ENCODE measurements at places on chromosomes 12 and 14.
A peak's percentile ranks its signal among the peaks of the same experiment; 100 is the strongest.

GRCh38 chr12:104381731-104382480, 74.8 kb upstream of the CHST11 start:
- DNase-seq = peak; percentile 67

GRCh38 chr14:66596241-66596985, 88.5 kb downstream of the GPHN start:
- DNase-seq = no peak

DNA sequence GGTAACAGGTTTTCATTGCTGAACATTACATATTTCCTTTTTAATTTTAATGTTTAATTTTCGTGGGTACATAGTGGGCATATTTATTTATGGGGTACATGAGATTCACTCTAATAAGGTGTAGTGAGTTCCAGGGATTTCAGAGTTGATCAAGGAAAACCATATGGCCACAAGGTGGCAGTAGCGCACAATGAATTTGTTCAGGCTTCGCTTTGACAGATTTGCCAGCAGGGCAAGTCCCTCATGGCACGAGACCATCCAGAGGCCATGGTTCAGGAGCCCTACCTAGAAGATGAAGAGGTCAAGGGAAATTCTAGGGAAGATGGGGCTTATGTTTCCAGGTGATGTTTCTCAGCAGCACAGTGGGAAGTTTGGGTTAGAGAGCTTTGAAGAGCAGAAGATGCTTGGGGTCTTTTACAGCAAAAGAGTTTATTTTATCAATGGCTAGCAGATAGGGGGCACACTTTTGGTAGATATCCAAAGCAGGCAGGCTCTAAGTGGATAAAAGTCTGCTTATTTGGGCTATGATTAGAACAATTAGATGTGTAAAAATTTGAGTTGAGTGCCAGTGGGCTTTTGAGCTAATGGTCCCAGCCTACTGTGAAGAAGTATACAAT, 1004.4 kb downstream of the AACS start:
- DNase-seq = no peak

- DNase-seq = no peak
Observed at GRCh38 chr12:93780101-93780641, 103.0 kb downstream of the CRADD start.

- DNase-seq = no peak
Observed at GRCh38 chr12:108643941-108644810, 10.5 kb upstream of the SELPLG start.

GRCh38 chr12:21336656-21337055, 1.9 kb upstream of the SLCO1A2 start:
- DNase-seq = no peak

DNA sequence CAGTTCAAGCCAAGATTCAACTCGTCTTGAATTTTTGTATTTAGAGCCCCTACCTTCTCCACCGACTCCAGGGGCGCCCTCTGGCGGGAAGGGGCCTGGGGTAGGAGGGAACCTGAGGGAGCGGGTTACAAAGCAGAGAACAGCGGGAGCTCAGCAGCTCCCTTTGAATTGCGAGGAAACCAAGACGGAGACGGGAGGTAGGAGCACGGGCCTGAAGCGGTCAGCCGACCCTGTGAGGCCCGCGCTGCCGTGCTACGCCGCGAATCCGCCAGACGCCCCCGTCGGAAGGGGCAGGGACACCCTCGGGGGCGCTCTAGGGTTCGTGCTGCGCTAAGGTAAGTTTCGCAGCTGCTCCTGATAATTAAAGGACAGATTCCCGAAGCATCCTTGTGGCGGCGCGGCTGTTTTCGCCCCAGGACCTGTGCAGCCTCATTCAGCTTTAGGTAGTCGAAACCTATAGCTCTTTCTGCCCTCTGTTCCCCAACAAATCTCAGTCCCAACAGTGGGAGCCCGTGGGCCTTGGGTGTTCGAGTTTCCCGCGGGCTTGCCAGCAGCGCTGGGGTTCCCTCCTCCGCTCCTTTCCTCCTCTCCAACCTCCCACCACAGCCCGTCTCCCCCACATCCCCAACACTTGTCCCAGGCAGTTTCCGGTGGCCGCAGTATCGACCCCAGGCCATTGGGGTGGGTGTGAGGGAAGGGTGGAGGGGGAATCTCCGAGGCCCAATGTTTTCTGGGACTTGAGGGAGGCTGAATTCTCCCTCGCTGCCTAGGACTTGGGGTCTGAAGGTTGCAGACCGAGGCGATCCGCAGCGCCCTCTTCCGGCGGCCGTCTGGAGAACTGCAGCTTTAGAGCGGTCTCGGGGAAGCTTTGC, 5.1 kb upstream of the NKX2-1 start:
- DNase-seq = no peak

DNA sequence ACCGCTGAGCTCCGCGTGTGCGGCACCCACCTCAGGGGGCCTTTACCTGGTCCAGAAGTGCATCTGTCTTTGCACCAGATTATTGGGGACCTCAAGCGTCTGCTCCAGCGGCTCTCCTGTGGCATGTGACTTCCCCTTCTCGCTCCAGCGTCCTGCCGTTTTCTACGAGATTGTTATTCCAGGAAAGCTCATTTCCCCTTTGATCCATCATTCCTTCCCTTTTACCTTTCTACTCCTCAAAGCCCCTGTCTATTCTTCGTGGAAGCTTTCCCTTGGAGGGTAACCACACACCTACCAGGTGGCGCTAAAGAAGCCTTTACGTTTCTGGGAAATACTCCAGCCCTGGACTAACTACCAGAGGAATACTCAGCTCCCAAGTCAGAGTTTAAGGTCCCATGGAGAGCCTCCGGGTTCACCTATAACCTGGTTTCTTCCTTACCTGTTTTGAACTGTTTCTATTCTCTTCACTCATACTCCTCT, 1.5 kb downstream of the FKBP4 start:
- DNase-seq = no peak

DNA sequence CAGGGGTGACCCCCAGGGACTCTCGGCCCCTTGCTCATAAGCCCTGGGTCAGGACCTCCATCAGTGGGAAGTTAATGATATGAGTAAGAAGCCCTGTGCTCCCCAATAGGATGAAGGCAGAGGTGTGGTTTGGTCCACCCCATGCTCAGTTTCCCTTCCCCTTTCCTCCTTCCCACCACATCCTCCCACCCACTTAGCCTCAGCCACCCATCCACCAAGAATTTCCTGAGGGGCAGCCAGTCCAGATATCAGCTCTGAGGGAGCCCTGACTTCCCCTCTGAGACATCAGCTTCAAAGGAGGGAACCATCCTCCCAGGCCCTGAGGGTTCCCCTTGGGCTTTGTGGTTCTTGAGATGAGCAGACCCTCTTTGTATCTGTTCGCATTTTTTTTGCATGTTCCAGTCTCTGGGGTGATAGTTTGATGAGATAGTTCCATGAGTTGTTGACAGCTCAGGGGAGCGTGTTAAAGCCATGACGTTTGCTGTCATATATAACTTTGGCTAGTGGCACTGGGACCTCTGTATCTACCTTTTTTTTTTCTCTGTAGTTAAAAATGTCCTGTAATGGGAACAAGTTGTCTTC, 71.2 kb downstream of the LGMN start:
- no peak for DNase-seq

- no peak for DNase-seq
Observed at GRCh38 chr12:93369505-93369904, 8.2 kb upstream of the NUDT4 start.

DNA sequence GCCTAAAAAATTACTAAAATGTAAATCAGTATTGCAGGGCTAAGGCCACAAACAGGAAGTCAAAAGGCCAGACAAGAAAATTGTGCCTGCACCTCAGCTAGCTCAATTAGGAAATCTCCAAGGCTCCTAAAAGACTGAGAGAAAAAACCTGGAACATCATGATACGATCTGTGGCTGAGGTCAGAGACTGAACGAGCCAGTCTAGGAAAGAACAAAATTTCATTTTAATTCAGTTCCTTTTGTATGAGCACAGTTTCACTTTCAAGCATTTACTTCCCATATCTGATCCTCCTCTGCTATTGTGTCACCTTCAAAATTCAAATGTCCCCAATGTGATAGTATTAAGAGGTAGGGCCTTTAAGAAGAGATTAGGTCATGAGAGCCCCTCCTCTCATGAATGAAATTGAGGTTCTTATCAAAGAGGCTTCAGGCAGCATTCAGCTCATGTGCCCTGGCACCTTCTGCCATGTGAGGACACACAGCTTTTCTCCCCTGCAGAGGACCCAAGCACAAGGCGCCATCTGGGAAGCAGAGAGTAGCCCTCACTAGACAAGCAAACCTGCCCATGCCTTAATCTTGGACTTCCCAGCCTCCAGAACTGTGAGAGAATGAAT, 14.8 kb downstream of the PRKAB1 start:
- no peak for DNase-seq

- DNase-seq = no peak
Observed at GRCh38 chr12:6122201-6122600, 2.3 kb downstream of the VWF start.

- no peak for DNase-seq
Observed at GRCh38 chr12:107491856-107492255, 193.7 kb upstream of the PWP1 start.
